ENCODE measurements at places on chromosomes 6 and 20. TPM values are rescaled to one million over a fixed set of nuclear protein-coding genes. Genes with fewer than 3 reads are reported as not detected.
A peak's percentile ranks its signal among the peaks of the same experiment; 100 is the strongest.

DNA sequence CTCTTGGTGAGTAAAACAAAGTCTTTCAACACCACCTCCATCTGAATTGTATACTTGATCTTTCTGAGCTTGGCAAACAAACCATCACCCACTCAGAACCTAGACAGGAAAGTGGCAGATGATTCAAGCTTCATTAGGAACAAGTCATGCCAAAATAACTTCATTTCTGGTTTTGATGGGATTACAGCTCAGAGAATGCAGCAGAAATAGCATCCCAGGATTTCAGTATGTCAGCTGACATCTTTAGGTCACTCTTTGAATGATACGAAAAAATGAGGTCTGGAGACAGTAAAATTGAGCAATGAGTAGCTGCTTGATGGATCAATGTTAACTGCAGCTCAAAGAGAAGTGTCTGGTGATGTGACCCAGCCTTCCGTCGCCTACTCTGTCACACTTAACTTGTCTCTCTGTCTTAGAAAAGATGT, 92.4 kb downstream of the GJA10 start:
- DNase-seq: no peak

The KIAA0408 gene
- 2.0 TPM for polyA plus RNA-seq

- no peak for DNase-seq
Measured at GRCh38 chr6:127868338-127868737, 32.5 kb downstream of the THEMIS start.

DNA sequence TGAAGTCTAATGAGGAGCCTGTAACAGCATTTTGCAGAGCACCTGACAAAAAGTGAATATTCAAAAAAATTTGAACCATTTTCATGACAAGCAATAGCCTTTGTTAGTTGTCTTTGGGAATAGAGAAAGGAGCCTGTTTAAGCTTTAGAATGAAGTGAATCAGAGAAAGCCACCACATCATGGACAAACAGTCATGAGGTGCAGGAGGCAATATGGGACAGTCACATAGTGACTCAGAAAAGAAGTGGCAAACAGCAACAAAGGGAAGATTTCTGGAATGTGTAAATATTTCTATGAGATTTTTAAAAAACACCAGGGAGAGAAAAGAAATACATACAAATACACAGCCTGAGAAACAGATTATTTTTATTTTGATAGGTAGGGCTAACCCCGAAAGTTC, 6.6 kb downstream of the KLHL31 start:
- DNase-seq: no peak

DNA sequence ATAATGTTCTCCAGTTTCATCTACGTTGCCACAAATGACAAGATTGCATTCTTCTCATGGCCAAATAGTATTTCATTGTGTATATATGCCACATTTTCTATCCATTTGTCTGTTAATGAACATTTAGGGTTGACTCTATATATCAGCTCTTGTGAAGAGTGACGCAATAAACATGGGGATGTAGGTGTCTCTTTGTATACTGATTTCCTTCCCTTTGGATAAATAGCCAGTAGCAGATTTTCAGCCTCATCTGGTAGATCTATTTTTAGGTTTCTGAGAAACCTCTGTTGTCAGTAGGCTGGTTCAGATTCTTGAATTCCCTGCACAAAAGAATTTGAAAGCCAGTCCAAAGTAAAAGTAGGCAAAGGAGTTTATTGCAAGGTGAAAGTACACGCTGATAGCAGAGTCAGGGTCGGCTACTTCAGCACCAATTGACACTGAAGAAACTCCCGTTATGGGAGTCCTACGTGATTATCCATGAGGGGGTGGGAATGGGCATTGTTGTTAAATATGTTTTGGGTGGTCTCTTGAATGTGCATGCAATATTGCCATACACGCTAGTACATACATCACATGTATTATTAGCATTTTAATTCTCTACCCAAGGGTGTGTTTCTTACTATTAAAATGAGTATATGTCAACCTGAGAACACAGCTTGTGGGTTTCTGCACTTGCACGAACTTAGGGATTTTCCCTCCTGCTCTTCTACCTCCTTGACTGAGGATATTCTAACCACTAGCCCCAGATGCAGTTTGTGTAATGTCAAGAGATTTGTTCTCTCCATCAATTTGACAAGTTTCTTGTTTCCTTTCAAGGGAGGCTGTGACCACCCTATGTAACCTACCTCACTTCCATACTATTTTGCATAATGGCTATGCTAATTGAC, 14.4 kb upstream of the SLC17A2 start:
- DNase-seq: peak; percentile 61

The OR12D3 gene
- not detected for polyA plus RNA-seq

The CASS4 gene
- not detected for polyA plus RNA-seq

GRCh38 chr6:159082039-159082815, 37.4 kb upstream of the TAGAP start:
- DNase-seq: no peak

GRCh38 chr20:47727170-47727880, 58.0 kb downstream of the SULF2 start:
- DNase-seq: peak; percentile 22

DNA sequence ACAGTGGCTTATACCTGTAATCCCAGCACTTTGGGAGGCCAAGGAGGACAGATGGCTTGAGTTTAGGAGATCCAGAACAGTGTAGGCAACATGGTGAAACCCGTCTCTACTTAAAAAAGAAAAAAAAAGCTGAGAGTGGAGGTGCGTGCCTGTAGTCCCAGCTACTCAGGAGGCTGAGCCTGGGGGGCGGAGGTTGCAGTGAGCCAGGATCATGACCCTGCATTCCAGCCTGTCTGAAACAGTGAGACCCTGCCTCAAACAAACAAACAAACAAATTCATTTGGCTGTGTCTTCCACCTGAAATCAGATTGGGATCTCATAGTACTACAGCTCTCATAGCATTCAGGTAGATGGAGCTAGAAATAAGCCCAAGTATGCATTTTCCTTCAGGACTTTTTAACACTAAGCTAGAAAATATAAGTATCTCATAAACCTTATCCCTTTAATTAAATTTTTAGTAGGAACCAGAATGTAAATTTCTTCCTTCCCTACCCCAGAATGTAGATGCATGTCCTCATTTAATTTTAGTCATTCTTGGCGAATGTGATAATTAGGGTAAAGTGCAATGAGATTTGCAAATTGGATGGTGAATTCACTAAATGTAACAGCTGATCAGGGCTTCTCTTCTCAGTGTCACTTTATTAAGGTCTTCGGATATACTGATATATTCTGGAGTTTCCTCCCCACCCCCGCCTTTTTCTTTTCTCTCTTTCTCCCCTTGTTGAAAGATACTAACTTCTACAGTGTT, 190.4 kb downstream of the CDKAL1 start:
- no peak for DNase-seq

GRCh38 chr6:166307082-166308032, 835 bp downstream of the PRR18 start:
- DNase-seq: peak; percentile 30

DNA sequence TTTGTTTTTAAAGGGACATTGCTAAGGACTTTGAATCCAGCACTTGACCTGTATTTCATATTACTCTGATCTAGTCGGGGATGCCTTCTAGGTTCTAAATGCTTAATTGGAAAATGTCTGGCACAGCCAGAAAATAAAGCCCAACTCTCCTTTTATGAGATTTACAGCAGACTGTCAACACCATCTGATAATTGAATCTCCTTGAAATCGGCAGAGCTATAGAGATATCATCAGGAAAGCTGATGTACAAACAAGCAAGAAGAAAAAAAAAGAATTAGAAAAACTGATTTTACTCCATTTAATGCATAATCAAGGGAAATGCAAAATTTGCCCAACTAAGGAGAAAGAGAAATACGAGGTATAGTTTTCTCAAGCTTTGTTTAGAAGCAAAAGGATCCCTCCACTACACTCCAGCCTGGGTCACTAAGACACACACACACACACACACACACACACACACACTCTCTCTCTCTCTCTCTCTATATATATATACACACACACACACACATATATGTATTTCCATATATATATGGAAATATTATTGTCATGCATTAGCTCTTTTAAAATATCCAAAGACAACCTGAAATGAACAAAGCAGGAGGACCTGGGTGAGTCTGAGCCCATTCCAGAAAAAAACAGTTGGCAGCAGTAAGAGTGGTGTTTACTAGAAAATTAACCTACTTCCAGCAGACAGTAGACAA, 9.5 kb upstream of the FOXC1 start:
- DNase-seq: no peak

GRCh38 chr6:91744566-91744965, 1157.7 kb upstream of the MAP3K7 start:
- no peak for DNase-seq

DNA sequence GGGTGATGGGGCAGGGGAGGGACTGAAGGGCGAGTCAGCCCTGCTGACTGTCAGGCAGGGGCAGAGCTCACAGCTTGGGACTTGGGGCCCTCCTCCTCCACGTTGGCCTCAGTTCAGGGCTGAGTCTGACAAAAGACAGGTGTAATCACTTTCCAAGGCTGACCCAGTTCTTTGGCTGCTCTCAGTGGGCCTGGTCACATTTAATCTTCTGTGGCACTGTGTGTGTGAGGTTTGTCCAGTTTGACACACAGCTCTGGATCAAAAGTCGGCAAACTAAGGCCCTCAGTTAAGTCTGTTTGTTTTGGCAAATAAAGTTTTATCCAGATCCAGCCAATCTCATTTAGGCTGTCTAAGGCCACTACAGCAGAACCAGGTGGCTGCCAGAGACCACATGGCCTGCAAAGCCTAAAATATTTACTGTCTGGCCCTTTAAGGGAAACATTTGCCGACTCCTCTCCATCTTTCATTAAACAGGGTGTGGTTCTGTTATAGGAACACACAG, 5.1 kb upstream of the MAP1LC3A start:
- no peak for DNase-seq

DNA sequence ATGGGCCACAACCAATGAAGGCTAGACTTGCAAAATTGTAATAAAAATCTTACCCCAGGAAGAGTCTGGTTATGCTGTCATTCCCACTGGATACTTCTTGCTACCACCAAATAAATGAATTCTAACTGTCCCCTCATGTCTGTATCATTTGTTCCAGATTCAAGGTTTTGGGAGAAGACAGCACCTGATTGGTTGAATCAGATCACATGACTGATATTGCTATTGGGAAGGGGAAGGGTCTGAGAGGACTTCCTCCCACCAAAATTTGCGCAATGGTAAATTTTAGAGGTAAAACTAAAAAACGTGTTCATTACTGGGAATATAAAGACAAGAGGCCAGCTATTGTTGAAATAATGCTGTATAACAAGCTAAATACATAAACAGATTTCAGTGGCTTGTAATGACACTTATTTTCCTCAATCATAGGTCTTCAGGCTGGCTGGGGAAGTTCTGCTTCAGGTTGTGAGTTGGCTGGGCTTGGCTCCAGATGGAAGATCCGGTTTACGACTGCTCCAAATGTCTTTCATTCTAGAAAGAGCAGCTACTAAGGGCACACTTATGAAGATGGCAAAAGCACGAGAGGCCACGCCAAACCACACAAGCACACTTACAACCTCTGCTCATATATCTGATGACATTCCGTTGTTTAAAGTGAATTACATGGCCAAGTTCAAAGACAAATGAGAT, 27.1 kb upstream of the TASP1 start:
- DNase-seq: no peak

DNA sequence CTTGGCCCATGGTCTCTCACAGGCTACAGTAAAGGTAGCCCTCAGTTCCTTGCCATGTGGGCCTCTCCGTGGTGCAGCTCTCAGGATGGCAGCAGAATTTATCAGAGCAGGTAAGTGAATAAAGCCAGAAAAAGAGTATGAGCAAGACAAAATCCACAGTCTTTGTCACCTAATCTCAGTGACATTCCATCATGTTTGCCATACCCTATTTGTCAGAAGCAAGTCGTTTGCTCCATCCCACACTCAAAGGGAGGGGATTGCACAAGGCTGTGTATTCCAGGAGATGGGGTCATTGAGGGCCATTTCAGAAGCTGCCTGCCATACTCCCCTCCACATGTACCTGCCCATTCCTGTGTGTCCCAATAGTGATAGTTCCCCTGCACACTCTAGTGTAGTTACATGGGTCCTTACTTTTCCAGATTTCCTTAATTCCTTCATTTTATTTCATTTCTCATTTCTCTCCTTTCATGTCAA, 24.2 kb downstream of the ISM1 start:
- DNase-seq: no peak

The KIF6 gene
- polyA plus RNA-seq: not detected

The ARMH2 gene
- not detected for polyA plus RNA-seq

DNA sequence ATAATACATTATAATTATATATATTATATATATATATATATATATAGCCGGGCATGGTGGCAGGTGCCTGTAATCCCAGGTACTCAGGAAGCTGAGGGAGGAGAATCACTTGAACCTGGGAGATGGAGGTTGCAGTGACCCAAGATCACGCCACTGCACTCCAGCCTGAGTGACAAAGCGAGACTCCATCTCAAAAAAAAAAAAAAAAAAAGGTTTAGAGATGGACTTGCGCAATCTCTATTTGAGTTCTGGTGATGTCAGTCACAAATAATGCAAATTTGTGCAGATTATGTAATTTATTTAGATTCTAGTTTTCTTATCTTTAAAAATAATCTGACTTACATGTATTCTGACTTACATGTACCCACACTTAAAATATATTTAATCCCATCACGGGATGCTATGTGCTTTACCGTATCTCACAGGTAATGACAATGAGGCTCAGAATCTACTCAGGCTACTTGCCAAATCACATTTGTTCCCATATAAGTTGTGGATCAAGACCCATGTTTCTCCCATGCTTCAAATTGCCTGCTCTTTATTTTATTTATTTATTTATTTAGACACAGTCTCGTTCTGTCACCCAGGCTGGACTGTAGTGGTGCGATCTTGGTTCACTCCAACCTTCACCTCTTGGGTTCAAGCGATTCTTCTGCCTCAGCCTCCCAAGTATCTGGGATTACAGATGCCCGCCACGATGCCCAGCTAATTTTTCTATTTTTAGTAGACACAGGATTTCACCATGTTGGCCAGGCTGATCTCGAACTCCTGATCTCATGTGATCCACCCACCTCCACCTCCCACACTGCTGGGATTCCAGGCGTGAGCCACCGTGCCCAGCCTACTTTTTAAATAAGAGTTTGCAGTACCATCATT, 7.6 kb upstream of the UST start:
- no peak for DNase-seq

DNA sequence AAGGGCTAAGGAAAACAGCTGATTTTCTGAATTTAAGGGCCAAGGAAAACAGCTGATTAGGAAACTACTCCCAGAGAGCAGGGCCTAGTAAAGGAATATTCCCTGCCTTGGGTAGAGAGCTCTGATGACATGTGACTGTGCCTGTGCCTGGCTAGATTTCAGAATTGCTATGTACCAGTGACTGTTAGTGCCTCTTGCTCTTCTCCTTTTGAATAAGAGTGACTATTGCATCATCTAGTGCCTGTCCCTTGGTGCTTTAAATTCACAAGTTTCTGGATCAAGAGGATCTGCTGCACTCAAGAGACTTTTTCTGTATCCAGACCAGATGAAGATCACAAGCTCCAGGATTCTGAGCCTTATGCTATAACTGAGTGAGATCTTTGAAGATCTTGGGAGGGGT, 332.9 kb downstream of the KIF16B start:
- DNase-seq: no peak

- DNase-seq: peak; percentile 53
Measured at GRCh38 chr6:82364087-82365015, 734 bp downstream of the TPBG start.

- DNase-seq: no peak
Measured at GRCh38 chr20:36959242-36959641, 7.7 kb upstream of the SAMHD1 start.

The CENPW gene
- polyA plus RNA-seq: 11.9 TPM

The MRAP2 gene
- 1.9 TPM for polyA plus RNA-seq
